ENCODE measurements at places on chromosomes 3 and 15.

DNA sequence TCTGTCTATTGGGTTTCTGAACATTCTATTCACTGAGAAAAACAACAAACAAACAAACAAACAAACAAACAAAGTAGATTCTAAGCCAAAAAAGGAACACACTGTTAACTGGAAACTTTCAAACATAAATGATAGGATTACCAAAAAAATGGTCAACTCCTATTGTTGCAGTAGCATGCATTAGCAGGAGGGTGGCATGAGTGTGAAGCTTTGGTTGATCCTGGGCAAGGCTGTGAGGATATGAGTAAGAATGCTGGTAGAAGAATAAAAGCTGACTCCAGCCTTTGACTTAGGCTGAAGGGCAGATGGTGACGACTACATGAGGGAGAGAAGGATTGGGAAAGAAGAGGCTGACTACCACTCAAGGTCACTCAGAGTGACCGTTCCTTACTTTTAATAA, 810.3 kb downstream of the VGLL3 start:
- no peak for DNase-seq

DNA sequence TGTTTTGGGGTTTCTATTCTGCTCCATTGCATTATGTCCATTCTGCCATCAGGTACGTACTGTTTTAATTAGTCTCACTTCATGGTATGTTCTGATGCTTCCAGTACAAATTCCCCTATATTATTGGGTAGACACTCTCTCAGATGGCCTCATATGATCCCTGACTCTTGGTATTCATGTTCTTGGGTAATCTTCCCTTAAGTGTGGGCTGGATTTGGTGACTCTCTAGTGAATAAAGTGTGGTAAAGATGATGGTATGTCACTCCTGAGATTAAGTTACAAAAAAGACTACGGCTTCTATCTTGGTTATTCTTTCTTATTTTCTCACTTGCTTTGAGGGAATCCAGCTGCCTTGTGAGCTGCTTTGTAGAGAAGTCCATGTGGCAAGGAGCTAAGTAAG, 89.6 kb upstream of the TBC1D5 start:
- DNase-seq: no peak

GRCh38 chr15:95394186-95395067, 936.1 kb upstream of the NR2F2 start:
- DNase-seq: no peak

DNA sequence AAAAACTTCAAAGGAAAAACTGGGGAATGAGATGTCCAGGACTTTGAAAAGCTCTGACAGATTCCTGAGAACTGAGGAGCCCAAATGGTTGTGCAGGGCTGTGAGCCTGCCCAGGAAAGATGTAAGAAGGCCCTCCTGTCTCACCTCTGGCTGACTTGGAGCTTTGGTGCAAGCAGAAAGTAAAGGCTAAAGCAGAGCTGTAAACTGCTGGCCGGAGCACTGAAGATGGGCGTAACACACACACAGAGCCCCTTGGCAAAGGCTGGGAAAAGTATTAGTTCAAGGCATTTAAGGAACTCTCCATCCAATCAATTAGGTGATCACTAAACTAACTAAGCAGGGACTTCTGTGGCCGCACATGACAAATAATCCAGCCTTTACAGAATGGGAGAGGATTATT, 144.1 kb upstream of the HACD2 start:
- no peak for DNase-seq

DNA sequence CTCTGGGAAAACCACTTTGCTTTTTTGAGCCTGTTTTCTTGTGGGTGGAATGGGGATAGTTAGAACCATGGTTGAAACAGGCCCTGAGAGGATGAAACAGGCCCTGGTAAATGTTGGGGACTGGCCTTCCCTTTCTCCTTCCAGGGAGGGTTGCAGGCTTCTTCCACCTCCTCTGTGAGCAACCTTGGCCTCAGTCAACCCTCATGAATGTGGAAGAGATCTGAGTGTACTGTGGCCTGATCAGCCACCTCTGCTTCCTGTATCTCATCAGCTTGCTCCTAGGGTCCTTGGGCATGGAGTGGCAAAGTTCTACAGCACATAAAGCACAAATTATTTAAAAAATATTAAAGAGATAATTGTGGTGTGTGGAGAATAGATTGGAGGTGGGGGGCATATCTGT, 17.6 kb upstream of the TRH start:
- no peak for DNase-seq

DNA sequence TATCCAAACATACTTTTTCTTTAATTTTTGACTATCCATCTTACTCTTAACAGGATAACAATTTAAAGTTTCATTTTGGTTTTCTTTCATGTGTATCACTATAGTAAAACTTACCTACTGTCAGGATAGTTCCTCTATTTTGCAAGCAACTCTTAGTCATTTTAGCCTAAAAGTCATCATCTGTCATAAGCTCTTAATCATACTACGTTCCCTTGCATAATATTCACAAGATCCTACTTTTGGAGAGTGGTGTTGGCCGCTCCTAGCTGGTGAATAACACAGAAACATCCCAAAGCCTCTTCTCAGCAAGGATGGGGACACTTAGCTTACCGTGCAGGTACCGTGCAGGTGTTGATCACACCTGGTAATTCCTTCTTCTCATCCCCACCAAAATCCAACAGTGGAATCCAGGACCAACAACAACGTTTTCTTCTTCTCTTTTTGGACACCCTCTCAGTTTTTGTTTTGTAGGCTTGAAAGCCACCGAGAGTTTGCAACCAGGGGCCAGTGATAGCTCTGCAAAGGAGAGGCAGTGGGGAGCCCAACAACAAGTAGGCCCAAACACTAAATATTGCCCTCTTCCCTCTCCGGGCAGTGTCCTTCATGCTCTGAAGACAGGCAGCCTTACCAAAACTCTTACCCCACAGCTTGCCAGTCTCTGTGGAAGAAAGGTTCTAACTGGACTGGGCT, 433 bp downstream of the FILIP1L start:
- no peak for DNase-seq

GRCh38 chr3:58514405-58514804, 22.5 kb downstream of the KCTD6 start:
- DNase-seq: no peak

DNA sequence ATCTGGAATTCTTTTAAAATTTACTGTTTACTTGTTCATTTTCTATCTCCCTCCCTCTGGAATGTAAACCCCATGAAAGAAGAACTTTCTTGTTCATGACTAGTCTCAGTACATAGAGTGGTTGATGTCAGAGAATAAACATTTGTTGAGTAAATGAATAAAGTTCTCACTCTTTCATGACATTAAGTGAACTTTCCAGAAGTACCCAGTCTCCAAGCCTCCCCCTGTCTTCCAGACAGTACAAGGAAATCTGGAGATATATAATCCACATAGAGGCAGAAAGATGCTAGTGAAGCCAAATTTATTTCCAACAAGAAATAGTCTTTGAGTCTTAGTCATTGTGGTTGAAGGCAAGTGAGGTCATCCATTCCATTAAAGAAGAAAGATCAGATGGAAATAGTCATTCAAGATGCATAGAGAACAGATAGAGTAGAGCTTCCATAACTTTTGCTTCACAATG, 71.5 kb upstream of the GALNT15 start:
- no peak for DNase-seq

DNA sequence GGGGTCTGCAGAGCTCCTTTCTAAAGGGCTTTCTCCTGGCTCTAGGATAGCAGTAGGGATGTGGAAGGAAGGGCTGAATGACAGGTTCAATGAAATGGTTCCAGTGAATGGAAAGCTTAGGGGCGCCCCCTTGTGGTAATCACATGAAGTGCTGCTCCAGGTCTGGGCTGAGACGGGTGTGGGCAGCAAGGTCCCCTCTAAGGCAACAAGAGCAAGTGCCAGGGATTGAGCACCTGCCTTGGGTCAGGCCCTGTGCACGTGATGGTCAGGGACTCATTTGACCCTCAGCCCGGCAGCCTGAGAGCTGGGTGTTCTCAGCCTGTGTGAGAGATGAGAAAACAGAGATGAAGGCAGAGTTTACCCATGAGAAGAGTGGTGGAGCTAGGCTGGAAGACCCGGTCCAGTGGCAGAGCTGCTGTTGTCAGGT, 12.1 kb upstream of the CX3CR1 start:
- DNase-seq: peak; percentile 80

DNA sequence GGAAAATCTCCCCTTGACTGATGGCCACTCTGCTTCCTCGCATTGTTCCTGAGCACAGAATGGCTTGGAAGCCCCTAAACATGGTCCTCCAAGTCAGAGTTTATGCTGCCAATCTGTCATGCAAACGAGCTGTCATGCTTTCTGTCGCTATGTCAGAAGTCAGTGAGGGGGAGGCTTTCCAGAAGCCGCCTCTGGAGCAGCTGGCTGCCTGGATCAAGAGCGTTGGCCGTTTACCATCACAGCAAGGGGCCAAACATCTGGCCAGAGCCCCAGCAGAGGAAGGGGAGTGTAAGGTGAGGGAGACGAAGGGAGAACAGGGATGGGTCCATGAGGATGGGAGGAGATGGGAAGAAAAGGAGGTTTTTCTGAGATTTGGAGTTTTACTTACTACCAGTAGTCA, 372.6 kb upstream of the NR2F2 start:
- DNase-seq: no peak

GRCh38 chr3:100748220-100748619, 38.9 kb downstream of the TFG start:
- DNase-seq: no peak

DNA sequence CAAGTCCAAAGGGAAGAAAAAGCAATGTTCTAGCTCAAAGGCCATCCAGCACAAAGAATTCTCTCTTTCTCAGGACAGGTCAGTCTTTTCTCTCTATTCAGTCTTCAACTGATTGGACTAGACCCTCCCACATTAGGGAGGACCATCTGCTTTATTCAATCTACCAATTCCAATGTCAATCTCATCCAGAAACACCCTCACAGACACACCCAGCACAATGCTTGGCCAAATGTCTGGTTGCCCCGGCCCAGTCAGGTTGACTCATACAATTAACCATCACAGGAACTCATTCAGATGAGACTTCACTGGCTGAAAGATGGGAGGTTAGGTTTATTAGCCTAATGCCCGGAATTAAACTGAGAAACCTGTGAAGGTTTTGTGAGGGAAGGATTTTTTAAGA, 32.4 kb downstream of the ACAN start:
- DNase-seq: no peak

- peak; percentile 8 for DNase-seq
Observed at GRCh38 chr3:52153389-52154096, 680 bp downstream of the POC1A start.

DNA sequence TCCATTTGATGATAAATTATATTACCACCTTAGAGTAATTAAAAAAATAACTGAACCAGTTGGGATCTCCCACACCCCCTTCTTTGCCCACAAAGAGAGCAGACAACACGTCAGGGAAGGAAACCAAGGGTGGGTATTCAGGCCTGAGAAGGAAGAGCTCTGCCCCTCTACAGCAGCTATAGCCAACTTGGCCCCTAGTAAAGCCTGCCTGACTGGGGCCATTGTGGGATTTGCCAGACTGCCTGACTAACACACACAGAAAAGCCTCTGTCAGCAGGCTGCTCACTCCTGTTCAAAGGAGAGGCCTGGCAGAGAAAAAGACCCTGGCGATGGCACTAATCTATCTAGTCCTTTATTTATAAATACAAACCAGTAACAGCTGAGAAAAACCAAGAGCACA, 41.4 kb downstream of the ATP8B4 start:
- DNase-seq: no peak

GRCh38 chr3:115704661-115705338, 81.5 kb downstream of the GAP43 start:
- DNase-seq: no peak

GRCh38 chr3:117722856-117723255, 1013.3 kb downstream of the TUSC7 start:
- DNase-seq: no peak

DNA sequence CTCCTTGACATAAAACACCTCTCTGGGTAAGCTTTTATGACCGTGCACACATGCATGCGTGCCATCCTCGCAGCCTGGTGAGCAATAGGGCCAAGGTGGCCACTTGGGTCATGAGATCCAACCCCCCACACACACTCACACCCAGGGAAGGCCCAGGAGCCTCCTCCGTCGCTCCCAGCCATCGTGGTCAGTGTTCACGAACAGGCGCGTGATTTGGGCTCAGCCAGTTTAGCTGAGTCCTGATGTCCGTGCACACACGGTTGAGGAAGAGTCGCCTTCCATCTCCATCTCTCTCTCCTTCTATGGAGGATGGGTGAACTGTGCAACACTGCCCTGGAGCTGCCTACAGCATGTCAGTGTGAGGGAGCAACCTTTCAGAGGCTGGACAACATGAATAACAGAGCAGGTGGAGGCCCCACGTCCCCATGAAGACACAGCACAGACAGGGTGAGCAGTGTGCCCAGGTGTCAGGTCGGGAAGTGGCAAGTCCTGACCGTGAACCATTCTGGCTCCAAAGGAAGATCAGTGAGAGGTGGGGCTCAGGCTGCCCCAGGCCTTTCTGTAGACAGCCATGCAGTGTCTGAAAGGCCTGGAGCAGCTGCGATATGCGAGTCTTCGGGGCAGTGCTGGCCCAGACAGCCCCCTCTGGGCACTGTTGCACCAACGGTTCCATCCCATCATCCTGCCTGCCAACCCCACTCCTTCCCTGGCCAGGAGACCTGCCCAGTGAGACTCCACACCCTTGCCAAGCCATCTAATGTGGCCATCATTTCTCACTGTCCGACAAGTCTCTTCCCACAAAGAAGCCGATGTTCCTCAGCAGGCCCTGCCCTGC, 253.4 kb downstream of the OCA2 start:
- DNase-seq: no peak

GRCh38 chr15:39183164-39183881, 397.6 kb upstream of the THBS1 start:
- DNase-seq: no peak

- no peak for DNase-seq
Observed at GRCh38 chr3:139297588-139298311, 46.1 kb upstream of the MRPS22 start.

DNA sequence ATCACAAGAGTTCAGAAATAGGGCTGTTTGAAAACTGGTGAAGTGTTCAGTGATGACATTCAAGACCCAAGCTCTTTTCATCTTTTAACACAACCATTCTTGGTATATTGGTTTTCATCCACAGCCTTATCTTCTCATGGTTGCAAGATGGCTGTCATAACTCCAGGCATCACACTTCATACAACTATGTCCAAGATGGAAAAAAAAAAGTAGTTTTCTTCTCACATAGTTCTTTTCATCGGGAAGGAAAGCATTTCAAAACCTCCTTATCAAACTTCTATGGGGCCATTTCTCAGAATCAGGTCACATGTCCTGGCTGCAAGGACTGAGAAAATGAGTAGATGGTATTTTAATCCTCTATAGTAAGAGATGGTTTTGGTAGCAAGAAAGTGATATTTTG, 21.1 kb upstream of the MFSD1 start:
- DNase-seq: no peak

- no peak for DNase-seq
Observed at GRCh38 chr3:86792316-86792715, 198.6 kb downstream of the VGLL3 start.

GRCh38 chr3:156353563-156353962, 201.4 kb downstream of the SSR3 start:
- DNase-seq: no peak

Measured in activated CD4-positive, alpha-beta T cell treated with anti-CD3 and anti-CD28 coated beads, Interleukin-2, Interleukin-4, amounts not matched to agents 100 ng/mL and 50 ng/mL, durations not matched to agents 16 hours and 8 hours (primary cell).